ENCODE measurements at places on chromosomes 6 and 20.

- no peak for DNase-seq
Observed at GRCh38 chr6:21180155-21180554, 413.4 kb upstream of the SOX4 start.

GRCh38 chr6:98384801-98385200 lies 449.6 kb upstream of the POU3F2 start:
- no peak for DNase-seq

DNA sequence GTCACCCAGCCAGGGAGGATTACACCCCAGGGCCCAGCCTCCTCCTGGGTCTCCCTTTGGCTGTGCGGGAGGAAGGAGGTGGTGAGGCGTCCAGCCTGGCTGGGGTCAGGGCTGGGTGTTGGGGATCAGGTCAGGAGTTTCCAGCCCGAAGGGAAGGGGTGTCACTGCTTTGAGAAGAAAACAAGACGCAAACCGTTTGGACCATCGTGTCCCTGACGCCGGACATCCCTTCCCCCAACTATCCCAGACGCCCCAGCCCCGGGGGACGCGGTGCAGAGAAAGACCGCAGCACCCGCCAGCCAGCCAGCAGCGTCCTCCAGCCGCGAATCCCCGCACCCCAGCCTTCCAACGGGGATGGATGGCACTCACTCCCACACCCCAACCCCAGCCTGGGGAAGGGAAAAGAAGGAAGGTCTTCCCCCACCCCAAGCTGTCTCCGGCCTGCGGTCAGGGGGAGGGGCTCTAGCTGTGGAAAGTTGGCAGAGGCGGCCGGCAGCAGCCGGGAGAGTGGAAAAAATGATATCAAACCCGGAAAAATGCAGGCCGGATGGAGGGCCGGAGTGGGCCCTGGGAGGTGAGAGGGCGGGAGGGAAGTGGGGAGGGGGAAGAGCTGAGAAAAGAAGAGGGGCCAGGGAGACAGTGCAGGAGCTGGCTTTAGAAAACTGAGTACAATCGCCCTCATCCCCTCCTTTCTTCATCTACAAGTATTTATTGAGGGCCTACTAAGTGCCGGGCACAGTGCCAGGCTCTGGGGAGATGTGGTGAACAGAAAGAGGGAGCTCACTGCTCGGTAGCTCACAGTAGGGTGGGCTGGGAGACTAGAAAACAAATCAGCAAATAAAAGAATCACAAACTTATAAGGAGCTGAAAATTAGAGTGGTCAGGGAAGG lies 10.6 kb downstream of the REM1 start:
- no peak for DNase-seq

DNA sequence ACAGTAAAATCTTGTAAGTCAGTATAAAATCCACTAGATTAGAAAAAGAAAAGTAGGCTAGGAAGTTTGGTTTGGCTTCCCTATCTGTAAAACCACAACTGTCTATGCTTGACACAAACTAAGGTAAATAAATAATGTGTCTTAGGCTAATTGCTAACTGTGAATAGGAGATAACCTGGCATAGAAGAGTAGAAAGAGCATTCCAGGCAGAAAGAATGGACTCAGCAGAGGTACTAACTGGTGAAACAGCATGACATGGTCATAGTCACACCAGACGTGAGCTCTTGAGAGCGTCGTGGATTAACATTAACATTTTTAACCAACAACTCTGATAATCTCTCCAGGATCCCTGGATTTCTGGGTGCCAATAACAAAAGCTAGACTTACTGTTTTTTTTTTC lies 8.7 kb upstream of the WTAP start:
- DNase-seq = no peak
